Diencephalon (tissue), 1 donor: ENCODE measurements at places on chromosomes 5 and 9. TPM values are rescaled to one million over a fixed set of nuclear protein-coding genes. Genes with fewer than 3 reads are reported as not detected.

Gene ECSCR
- 11.3 TPM for total RNA-seq

Gene HTR1A
- total RNA-seq = 5.5 TPM

Gene CTXN3
- 8.5 TPM for total RNA-seq

Gene SPINK4
- total RNA-seq = not detected

Gene CCDC192
- total RNA-seq = not detected

Gene F2RL1
- total RNA-seq = 3.0 TPM

Gene SPATA31A3
- not detected for total RNA-seq

Gene GM2A
- 25.1 TPM for total RNA-seq

Gene LAMC3
- 3.7 TPM for total RNA-seq

Gene CREBRF
- total RNA-seq = 24.2 TPM

Gene CSNK1G3
- 183 TPM for total RNA-seq

Gene SPATA31E1
- not detected for total RNA-seq

Gene BNC2
- 2.5 TPM for total RNA-seq

Gene ADGRD2
- total RNA-seq = 0.46 TPM
